ENCODE measurements at places on chromosomes 16 and 17.

DNA sequence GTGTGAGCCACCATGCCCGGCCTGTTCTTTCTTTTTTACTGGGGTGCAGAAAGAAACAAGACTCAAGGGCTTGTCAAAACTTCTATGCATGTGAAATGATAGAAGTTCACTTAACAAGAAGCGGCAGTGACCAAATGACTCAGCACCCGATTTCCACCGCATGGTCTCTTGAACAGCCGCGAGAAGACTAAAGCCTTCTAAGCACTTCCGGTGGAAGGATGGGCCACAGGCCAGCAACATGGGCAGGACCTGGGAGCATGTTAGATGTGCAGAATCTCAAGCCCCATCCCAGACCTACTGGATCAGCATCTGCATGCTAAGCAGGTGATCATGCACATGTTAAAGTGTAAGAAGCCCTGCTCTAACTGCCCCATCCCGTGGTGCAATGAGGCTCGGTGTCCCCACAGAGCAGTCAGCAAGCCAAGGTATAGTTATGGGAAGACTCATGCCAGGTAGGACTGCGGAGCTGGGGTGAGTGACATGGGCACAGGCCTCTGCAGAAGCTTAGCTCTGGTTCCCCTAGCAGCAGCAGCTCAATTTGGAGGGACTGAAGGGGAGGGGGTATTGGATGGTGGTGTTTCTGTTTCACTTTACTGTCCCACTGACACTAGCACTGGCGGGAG is 88.5 kb upstream of the HNF1B start:
- H3K4me1 ChIP-seq, result peaks cover 10% of the 10 kb centered on the region
- H3K4me3 ChIP-seq, result peak overlapping the region; percentile 44
- no peak overlapping the region for H3K27ac ChIP-seq
- no peak for DNase-seq
- H3K36me3 ChIP-seq, result no peaks in the 10 kb centered on the region
- peaks cover 57% of the 10 kb centered on the region for H3K27me3 ChIP-seq

GRCh38 chr16:57826706-57827625 is 24.7 kb upstream of the KIFC3 start:
- H3K27me3 ChIP-seq, result no peaks in the 10 kb centered on the region
- H3K4me3 ChIP-seq, result no peak overlapping the region
- H3K27ac ChIP-seq, result no peak overlapping the region
- no peaks in the 10 kb centered on the region for H3K4me1 ChIP-seq
- no peaks in the 10 kb centered on the region for H3K36me3 ChIP-seq

DNA sequence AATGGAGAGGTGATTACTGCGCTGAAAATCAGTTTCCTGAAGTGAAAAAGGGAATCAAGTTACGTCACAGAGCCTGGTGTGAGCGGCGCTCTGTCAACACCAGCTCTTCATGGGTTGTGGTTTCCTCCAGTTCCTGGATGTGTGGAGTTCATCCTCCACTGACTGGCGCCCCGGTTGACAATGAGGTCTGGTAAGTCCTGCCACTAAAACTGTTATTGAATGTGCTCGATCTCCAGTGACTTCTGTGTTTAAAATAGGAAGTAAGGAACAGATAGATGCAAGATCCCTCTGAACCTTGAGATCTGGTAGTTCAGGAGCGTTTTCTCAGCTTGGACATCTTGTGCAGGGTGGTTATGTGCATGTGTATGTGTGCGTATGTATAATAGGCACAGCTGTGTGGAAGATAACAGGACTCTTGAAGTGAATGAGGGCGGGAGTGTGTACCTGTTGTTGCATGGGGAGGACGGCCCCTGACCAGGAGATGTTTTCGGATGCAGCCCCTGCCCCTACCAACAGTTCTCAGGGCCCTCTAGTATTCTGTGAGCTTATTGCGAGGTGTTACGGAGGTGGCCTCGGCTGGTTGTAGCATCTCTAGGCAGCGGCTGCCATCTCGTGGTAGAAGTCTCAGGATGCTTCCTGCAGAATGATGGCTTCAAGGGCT is 22.0 kb upstream of the GOT2 start:
- H3K4me1 ChIP-seq, result peaks cover 10% of the 10 kb centered on the region
- peak overlapping the region; percentile 65 for H3K4me3 ChIP-seq
- H3K27me3 ChIP-seq, result no peaks in the 10 kb centered on the region
- no peaks in the 10 kb centered on the region for H3K36me3 ChIP-seq
- peak; percentile 62 for DNase-seq

GRCh38 chr16:68995011-68995504 is 110.4 kb upstream of the HAS3 start:
- DNase-seq, result no peak
- no peaks in the 10 kb centered on the region for H3K27me3 ChIP-seq
- H3K27ac ChIP-seq, result no peak overlapping the region
- H3K4me3 ChIP-seq, result no peak overlapping the region

DNA sequence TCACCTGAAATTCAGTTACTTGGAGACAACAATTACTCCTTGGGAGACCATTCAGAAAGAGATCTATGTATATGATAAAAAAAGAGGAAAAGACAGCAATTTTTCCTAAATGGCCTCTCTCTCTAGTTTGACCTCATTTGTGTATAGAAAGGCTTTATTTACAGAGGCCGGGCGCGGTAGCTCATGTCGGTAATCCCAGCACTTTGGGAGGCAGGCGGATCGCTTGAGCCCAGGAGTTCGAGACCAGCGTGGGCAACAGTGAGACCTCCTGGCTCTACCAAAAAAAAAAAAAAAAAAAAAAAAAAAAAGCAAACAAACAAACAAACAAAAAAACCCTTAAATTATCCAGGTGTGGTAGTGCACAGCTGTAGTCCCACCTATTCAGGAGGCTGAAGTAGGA is 20.7 kb downstream of the GRB2 start:
- peak overlapping the region; percentile 25 for H3K27ac ChIP-seq
- peaks cover 44% of the 10 kb centered on the region for H3K4me1 ChIP-seq
- H3K27me3 ChIP-seq, result no peaks in the 10 kb centered on the region
- no peak for DNase-seq
- H3K4me3 ChIP-seq, result peak overlapping the region; percentile 52
- peaks cover 40% of the 10 kb centered on the region for H3K36me3 ChIP-seq

All from effector memory CD8-positive, alpha-beta T cell (primary cell).